Mesendoderm (in vitro differentiated cells): ENCODE measurements at places on chromosomes 2 and 18.
A peak's percentile ranks its signal among the peaks of the same experiment; 100 is the strongest.

GRCh38 chr2:184945824-184946223 is 347.5 kb downstream of the ZNF804A start:
- no peaks in the 10 kb centered on the region for H3K4me1 ChIP-seq
- no peak overlapping the region for H3K4me3 ChIP-seq
- H3K27me3 ChIP-seq: no peaks in the 10 kb centered on the region
- H3K36me3 ChIP-seq: no peaks in the 10 kb centered on the region
- DNase-seq: no peak

- DNase-seq: no peak
- H3K27me3 ChIP-seq: no peaks in the 10 kb centered on the region
- no peak overlapping the region for H3K4me3 ChIP-seq
- H3K27ac ChIP-seq: no peak overlapping the region
- no peaks in the 10 kb centered on the region for H3K4me1 ChIP-seq
Observed at GRCh38 chr2:156890529-156891148, 366.9 kb upstream of the GALNT5 start.

DNA sequence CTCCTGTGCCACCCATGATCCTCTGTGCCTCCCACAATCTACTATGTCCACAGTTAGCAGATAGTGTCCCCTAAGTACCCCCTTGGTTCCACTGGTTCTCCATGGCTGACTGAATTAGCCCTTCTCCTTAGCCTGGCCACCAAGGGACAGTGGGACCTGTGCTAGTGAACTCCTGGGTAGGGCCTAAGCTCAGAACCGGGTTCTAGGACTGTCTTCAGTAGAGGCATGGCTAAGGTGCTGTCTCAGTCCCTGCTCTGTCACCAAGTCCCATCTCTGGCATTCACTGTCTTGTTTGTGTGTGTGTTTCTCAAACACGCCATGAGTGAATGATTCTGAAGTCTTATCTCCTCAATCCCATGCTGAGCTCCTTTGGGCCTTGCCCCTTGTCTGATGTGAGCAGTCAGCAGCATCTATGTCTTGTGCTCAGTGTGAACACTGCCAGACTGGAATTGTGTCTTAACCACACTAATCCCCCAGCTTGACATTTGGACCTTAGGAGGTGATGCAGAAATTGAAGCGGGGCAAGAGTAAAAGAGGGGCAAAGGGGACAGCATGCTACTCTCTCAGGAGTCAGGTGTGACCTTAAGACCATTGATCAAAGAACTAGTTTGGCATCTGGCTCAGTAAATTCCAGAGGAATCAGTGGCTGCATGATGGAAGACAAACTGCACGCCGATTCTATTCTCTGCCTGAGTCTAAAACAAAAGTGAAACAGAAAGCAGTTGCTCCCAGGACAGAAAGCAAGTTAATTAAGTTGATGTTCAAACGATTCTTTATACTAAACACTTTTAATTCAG is 190.5 kb downstream of the ALPK2 start:
- H3K36me3 ChIP-seq: no peaks in the 10 kb centered on the region
- H3K27ac ChIP-seq: no peak overlapping the region
- no peaks in the 10 kb centered on the region for H3K27me3 ChIP-seq

- H3K27me3 ChIP-seq: no peaks in the 10 kb centered on the region
- no peak overlapping the region for H3K4me3 ChIP-seq
- peaks cover 11% of the 10 kb centered on the region for H3K4me1 ChIP-seq
- DNase-seq: peak; percentile 99
Observed at GRCh38 chr2:159030674-159031380, 62.4 kb downstream of the TANC1 start.

GRCh38 chr2:19363474-19363778 is 5.0 kb upstream of the OSR1 start:
- no peak overlapping the region for H3K27ac ChIP-seq
- peaks cover 57% of the 10 kb centered on the region for H3K27me3 ChIP-seq
- no peaks in the 10 kb centered on the region for H3K36me3 ChIP-seq

- no peaks in the 10 kb centered on the region for H3K27me3 ChIP-seq
- no peak overlapping the region for H3K27ac ChIP-seq
- no peak for DNase-seq
- no peak overlapping the region for H3K4me3 ChIP-seq
- no peaks in the 10 kb centered on the region for H3K4me1 ChIP-seq
Observed at GRCh38 chr18:46379323-46379950, 275.3 kb downstream of the HAUS1 start.
